ENCODE measurements at places on chromosomes 2 and 18. TPM values are rescaled to one million over a fixed set of nuclear protein-coding genes. Genes with fewer than 3 reads are reported as not detected.

Gene GNAL
- total RNA-seq = 26.8 TPM

Gene ALKAL2
- not detected for total RNA-seq

DNA sequence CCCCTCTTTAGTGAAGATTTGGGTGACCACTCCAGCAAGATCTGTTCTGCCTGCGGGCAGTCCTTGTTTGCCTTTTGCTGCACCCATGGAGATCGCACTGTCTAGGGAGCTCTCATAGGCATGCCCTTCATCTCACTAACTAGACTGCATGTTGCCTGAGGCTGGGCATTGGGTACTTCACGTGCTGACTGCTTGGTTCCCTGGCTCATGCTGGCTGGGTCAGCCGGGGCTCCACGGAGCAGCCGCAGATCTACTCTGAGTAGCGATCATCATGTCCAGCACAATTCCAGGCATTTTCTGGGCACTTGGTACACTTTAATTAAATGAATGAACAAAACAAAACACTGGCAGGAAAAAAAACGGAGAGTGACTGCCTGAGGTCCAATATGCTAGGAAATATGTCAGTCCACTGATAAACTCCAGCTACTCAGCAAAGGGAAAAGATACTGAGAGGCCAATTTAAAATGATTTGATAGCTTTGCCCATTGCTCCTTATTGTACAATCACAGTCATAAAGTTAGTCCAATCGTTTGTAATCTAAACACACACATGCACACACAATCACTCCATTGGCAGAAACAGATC, 220.3 kb downstream of the C1D start:
- H3K4me1 ChIP-seq = peaks cover 7% of the 10 kb centered on the region
- no peak overlapping the region for H3K27ac ChIP-seq
- no peaks in the 10 kb centered on the region for H3K27me3 ChIP-seq
- no peak overlapping the region for H3K4me3 ChIP-seq
- H3K36me3 ChIP-seq = no peaks in the 10 kb centered on the region

GRCh38 chr2:108583903-108584520, 49.7 kb downstream of the LIMS1 start:
- H3K27ac ChIP-seq = no peak overlapping the region
- H3K4me1 ChIP-seq = peaks cover 10% of the 10 kb centered on the region
- H3K27me3 ChIP-seq = no peaks in the 10 kb centered on the region
- DNase-seq = peak; percentile 80
- H3K4me3 ChIP-seq = no peak overlapping the region

GRCh38 chr2:190561094-190561493, 26.6 kb upstream of the NEMP2 start:
- H3K27ac ChIP-seq = no peak overlapping the region
- no peak overlapping the region for H3K4me3 ChIP-seq
- H3K4me1 ChIP-seq = no peaks in the 10 kb centered on the region
- DNase-seq = no peak
- no peaks in the 10 kb centered on the region for H3K27me3 ChIP-seq

DNA sequence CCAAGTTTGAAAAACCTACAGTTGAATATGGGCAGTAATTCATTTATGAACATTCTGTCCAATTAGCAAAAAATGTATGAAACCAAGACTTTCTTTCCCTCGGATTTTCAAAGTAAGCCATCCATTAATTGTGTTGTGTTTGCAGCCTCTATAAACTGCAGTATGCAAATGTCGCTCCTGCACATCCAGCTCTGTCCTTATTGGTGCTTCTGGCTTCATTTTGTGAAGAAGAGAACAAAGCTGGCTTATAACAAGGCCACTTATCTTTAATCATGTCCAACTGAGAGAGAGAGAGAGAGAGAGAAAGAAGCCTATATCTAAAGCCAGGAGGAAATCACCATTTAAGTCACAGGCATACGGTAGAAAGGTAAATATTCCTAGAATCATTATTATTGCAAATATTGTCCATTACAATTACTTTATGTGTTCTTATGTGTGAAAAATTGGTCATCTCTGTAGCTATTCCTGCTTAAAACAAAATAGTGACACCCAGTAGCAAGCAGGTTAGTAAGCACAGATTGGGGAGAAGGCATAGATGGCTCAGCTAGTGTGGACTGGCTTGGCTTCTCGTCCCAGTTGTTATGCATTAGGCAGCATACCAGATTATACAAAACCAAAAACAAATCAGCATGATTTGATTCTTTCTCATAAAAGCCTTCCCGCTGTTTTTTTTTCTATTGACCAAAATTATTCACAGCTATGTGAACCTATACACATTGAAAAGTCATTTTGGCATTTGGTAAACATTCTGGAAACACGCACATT, 726.4 kb upstream of the SOX11 start:
- no peaks in the 10 kb centered on the region for H3K36me3 ChIP-seq
- H3K4me3 ChIP-seq = no peak overlapping the region
- no peak overlapping the region for H3K27ac ChIP-seq
- no peak for DNase-seq
- peaks cover 16% of the 10 kb centered on the region for H3K4me1 ChIP-seq
- H3K27me3 ChIP-seq = no peaks in the 10 kb centered on the region

GRCh38 chr2:18047213-18047611, 168.7 kb downstream of the KCNS3 start:
- no peak overlapping the region for H3K27ac ChIP-seq
- H3K4me1 ChIP-seq = no peaks in the 10 kb centered on the region
- no peak overlapping the region for H3K4me3 ChIP-seq
- no peaks in the 10 kb centered on the region for H3K36me3 ChIP-seq
- no peaks in the 10 kb centered on the region for H3K27me3 ChIP-seq

GRCh38 chr2:20917287-20917660, 94.4 kb upstream of the LDAH start:
- no peaks in the 10 kb centered on the region for H3K27me3 ChIP-seq
- no peak overlapping the region for H3K4me3 ChIP-seq
- DNase-seq = no peak
- H3K36me3 ChIP-seq = no peaks in the 10 kb centered on the region
- H3K4me1 ChIP-seq = no peaks in the 10 kb centered on the region
- no peak overlapping the region for H3K27ac ChIP-seq
